Nephron progenitor cell (in vitro differentiated cells): ENCODE measurements at places on chromosomes 6 and 20.
A peak's percentile ranks its signal among the peaks of the same experiment; 100 is the strongest.

DNA sequence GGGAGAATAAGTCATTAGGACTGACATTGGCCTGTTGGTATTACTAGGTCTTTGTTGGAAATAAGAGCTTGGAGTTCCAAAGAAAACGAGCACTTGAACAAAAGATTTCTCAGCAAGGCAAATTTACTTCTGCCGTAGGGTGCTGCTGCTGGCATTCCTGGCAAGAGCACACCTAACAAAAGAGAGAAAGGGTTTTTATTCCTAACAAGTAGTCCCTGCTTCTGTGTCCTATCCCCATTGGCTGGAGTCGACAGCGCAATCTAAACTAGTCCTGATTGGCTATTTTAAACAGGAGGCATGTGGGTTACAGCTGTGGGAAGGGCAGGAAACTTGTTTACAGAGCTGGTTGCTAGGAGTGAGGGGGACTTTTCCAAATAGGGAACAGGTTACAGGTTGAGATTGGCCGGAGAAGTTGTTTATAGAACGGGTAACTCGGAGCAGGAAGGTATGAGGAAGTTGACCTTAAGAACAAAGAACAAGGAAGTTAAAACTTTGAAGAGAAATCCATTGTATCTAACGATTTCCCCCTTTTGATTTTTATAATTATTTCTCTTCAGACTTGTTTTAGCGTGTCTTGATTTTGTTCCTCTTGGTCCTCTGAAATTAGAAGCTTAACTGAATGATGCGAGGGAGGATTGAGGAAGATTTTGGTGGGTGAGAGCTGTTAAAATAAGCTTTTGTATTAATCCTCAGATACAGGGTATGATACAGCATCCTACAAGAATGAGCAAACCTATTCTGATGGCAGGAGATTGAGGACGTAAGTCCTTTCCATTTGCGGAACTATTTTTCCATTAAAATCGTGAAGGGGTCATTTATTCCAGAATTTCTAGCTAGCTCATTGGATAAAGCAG lies 3.4 kb upstream of the ZNFX1 start:
- H3K27me3 ChIP-seq, result no peaks in the 10 kb centered on the region
- H3K4me3 ChIP-seq, result peak overlapping the region; percentile 95
- H3K27ac ChIP-seq, result peak overlapping the region; percentile 94
- DNase-seq, result no peak
- H3K4me1 ChIP-seq, result peaks cover 89% of the 10 kb centered on the region

- no peaks in the 10 kb centered on the region for H3K4me1 ChIP-seq
- H3K36me3 ChIP-seq, result peaks cover 3% of the 10 kb centered on the region
- no peak overlapping the region for H3K4me3 ChIP-seq
- no peak for DNase-seq
- H3K27ac ChIP-seq, result no peak overlapping the region
- no peaks in the 10 kb centered on the region for H3K27me3 ChIP-seq
These were observed 316.1 kb upstream of the PRDM1 start for GRCh38 chr6:105769987-105770386.

DNA sequence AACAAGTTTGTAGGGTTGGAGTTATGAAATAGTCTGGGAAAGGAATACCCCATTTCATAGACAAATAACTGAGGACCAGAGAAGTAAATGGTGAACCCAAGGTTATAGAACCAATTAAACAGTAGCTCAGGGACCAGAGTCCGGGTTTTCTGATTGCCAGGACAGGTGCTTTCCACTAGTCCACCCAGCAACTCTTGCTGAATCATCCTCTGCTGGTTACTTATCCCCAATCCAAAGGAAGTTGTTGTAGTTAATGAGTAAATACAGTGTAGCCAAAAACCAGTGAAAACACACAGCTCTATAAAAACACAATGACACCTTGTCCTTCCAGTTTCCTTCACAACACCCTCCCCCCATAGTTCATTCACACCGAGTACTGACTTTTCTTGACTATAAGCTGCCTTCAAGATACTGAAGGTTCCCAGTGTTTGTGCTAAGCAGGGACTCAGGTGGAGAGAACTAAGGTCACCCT lies 766 bp upstream of the TINAG start:
- peaks cover 6% of the 10 kb centered on the region for H3K27me3 ChIP-seq
- no peak overlapping the region for H3K4me3 ChIP-seq
- H3K4me1 ChIP-seq, result no peaks in the 10 kb centered on the region
- no peak overlapping the region for H3K27ac ChIP-seq
- DNase-seq, result no peak
- H3K36me3 ChIP-seq, result no peaks in the 10 kb centered on the region

GRCh38 chr20:36030149-36030548 lies 61.8 kb downstream of the CNBD2 start:
- H3K27me3 ChIP-seq, result peaks cover 16% of the 10 kb centered on the region
- no peaks in the 10 kb centered on the region for H3K36me3 ChIP-seq
- no peak overlapping the region for H3K4me3 ChIP-seq
